PC-3 (cell line): ENCODE measurements at places on chromosomes 5 and 9. TPM values are rescaled to one million over a fixed set of nuclear protein-coding genes. Genes with fewer than 3 reads are reported as not detected.

ABO gene
- total RNA-seq, result not detected in 2 replicates

TMEFF1 gene
- not detected in 2 replicates for total RNA-seq

NOXA1 gene
- 0.51 and 1.6 TPM in 2 replicates for total RNA-seq

PLPPR1 gene
- not detected in 2 replicates for total RNA-seq

IL5 gene
- total RNA-seq, result not detected in 2 replicates

ZNF484 gene
- 3.8 and 3.9 TPM in 2 replicates for total RNA-seq

SOX30 gene
- total RNA-seq, result 0.51 TPM in 1 of 2 replicates, not detected in the other

GABRB2 gene
- total RNA-seq, result not detected in 2 replicates

DNA sequence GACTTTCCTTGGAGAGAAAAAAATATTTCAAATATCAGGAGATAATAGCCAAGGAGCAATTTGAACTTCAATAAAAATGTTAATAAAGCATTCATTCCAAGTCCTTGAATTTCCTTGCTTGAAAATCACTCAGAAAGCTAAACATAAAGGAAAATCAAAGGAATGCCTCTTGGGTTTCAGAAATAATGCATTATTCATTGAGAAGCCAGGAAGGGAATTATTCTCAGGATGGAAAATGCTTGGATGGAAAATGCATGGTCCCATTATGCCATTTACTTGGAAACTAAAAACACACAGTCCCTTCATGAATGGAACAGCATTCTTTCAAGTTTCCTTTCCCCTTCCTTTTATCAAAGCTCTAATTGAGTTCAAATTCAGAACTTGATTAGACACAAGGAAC lies 160.9 kb downstream of the LPAR1 start:
- DNase-seq, result no peak

- DNase-seq, result no peak
Observed at GRCh38 chr5:74430631-74431289, 209.8 kb downstream of the ENC1 start.

- DNase-seq, result no peak
Observed at GRCh38 chr9:2161661-2162060, 146.5 kb downstream of the SMARCA2 start.

DNA sequence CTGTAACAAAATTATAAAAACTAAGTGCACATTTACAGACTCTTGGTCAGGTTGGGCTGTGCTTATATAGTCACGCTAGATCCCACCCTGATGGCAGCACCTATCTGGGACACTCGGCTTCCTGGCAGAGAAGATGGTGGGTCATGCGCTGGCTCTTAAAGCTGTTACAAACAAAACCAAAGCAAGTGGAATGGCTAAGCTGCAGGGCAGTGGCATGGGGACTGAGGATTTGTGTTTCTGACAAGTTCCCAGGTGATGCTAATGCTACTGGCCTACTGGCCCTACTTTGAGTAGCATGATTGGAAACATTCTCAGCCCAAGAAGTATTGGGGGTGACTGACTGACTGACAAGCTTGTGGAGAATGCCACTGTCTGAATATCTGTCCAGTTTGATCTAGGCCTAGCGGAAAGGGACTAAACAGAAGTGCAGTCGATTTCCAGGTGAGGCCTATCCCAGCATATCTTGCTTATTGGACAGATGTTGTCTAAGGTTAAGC lies 8.3 kb downstream of the BTF3 start:
- no peak for DNase-seq

GRCh38 chr9:77838986-77839385 lies 190.9 kb upstream of the GNA14 start:
- no peak for DNase-seq

DNA sequence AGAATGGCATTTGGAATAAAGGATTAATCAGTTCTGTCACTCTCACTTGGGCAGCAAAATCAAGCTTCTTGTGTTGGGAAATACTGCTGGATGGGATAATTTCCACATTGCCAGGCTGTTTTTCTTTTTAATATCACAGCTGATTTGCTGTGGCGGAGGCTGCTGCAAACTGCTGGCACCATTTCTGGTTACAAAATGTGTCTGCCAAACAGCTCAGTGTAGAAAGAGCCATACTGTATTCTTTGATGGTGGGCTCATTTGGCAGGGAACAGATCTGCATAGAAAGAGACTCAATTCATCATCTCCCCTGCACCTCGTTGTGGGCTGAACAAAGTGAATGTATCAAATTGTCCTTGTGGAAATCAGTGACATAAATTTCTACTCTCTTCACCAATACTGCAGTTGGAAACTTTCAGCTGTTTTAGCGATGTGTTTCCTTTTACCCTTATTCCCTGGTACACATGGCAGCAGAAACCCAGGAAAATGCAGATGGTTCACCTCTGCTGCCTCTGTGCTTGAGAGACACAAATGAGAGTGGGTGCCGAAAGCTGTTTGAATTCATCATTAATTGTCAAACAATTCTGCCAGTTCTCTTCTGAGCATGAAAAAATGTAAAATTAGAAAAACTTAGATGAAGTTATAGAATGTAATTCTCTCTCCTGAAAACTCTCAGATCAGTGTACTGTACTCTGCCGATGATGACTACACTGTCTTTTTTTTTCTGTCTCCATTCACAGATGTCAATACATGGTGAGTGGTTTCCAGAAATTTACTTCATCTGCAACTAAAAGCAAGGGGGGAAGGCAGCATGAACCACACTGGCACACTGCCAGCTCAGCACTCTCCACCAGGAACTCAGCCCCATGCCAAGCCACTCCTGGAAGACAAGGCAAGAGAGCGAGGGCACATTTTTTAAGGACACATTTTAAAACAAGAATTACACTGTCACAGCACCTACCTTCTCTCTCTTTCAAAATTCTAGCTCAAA lies 75.0 kb downstream of the HMHB1 start:
- peak; percentile 3 for DNase-seq

GRCh38 chr5:165143741-165144140 lies 1638.3 kb downstream of the MAT2B start:
- DNase-seq, result no peak

GRCh38 chr9:74277532-74277931 lies 219.6 kb upstream of the RORB start:
- no peak for DNase-seq

DNA sequence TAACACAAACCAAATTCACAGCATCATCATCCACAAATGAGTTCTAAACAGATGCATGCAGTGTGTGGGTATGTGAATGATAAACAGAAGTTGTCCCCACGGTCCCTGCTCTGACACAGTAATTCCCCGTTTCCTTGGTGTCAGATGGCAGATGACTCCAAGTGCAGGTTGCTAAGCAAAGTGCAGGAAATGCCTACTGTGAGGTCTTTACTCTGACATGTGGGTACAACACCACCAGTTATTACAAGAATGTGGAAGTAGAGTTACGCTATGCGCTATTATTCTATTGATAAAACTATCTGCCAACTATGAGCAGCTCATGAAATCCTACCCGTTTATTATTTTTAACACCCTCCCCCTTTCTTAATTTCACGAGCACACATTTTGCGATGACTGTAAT lies 448.9 kb downstream of the BNC2 start:
- no peak for DNase-seq

- DNase-seq, result peak; percentile 18
Observed at GRCh38 chr5:43019291-43019613, 20.9 kb downstream of the ANXA2R start.

GRCh38 chr5:37071487-37071886 lies 177.7 kb downstream of the CPLANE1 start:
- no peak for DNase-seq

DNA sequence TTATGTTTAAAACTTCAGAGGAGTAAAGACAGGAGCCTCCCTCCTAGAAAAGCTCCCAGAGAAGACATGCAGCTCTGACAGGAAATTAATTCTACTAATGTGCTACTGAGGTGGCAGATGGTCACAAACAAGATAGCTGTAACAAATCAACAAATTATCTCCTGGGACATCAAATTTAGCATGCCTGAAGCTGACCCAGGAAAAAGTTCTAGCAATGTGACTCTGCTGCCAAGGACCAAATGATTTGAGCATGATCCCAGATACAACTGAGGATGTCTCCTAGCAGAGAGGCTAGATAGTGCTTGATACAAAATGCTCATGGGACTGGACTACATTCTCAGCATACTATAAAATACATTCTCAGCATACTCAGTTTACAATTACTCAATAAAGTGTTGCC lies 413.5 kb upstream of the SMC2 start:
- DNase-seq, result no peak

GRCh38 chr5:9547122-9547947 lies 1.5 kb upstream of the SEMA5A start:
- DNase-seq, result no peak

- DNase-seq, result no peak
Observed at GRCh38 chr5:82487131-82487530, 209.0 kb upstream of the RPS23 start.

DNA sequence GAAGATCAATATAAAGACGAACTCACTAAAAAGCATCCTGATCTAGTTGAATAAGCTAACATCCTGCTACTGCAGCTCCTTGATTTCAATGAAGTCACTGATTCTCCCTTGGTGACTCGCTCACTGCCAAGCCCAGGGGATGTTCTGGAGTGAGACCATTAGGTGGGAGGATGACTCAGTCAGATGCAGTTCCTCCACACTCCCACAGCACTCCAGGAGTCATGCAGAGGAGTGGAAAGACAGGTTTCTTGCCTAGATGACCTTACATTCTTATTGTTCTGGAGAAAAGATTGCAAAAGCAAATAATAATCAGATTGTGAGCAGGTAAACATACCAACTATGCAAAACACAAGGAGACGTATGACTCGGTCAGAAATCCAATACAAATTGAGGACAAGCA lies 15.3 kb downstream of the GCNT4 start:
- DNase-seq, result peak; percentile 95

DNA sequence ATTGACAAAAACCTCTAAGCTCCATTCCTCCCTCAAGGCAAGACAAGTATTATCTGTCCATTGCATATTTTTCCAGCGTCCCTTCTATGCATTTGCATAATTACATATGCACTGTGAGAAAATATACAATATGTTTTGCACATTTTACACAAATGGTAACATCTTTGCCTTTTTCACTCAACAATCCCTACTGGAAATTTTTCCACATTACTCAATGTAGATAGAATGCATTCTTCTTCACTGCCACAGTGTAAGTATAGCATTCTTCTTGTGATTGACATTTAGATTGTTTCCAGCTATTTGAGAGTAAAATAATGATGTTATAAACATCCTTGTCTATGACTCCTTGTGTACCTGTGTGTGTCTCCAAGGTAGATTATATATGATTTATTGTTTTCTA lies 205.0 kb downstream of the SLIT3 start:
- DNase-seq, result no peak

DNA sequence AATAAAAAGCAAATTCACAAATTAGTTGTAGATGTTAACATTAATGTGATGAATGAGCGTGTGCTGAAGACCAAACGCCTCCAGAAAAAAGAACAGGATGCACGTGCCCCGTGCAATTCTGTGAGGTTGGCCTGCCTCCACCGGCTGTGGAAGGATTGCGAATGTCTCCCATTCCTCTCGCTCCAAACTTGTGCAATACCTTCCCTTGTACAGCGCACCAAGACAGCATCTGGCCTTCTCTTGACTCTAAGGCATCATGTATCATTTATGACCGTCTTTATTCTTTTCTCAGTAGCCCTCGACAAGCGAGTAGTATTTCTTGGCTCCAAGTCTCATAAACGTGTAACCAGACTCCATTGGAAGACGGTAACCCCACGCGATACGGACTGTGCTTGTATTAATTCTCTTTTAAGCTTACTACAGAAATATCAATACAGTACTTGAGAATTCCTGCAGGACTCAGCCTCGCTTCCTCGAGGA lies 1.5 kb upstream of the TESK1 start:
- peak; percentile 30 for DNase-seq

GRCh38 chr5:74560245-74560644 lies 80.3 kb downstream of the ENC1 start:
- no peak for DNase-seq

DNA sequence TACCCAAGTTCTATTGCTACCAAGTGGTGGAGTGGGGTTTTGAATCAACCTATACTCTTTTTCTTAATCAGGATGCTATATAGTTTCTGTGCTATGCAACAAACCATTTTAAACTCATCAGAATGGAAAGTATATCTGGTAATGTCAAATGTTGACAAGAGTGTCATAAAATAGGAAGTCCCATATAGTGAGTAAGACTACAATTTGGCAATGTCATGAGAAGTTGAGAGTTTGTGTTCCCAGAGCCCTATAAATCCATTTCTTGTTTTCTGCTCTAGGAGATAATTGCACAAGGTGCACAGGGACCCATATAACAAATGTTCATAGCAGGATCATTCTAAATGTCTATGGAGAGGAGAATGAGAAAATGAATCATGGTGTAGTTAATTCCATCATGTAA lies 109.8 kb upstream of the TXNDC8 start:
- no peak for DNase-seq

DNA sequence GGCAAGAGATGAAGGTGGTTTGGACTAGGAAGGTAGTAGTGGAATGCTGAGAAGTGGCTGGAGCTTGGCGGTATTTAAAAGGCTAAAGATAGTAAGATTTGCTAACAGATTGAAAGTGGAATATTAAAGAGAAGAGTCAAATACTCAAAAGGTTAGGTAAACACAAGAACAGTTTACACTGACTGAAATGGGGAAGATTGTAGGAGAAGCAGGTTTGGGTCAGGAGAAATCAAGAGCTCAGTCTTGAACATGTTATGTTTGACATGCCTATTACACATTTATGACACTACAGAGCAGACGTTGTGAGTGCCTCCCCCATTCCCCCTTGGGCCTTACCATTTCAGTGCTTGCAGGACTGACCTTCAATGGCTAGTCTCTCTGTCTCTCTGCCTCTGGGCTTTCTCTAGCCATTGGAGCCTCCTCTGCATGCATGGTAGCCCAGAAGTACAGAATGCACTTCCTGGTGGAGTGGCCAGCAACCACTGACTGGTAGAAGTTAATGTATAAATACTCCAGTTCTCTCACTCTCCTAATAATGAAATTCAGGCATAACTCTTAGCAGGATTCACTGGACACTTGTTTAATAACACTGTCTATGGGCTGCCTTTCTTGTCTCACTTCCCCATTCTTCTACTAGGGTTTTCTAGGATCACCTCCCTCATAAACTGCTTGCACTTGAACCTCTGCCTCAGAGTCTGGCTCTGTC lies 56.8 kb downstream of the HMGCS1 start:
- no peak for DNase-seq

GRCh38 chr5:133534566-133534965 lies 77.8 kb downstream of the FSTL4 start:
- DNase-seq, result no peak
